Activated naive CD4-positive, alpha-beta T cell treated with anti-CD3 and anti-CD28 coated beads, Interleukin-2, amount 10 ng/mL, durations not matched to agents 5 hours and 36 hours (primary cell): ENCODE measurements at places on chromosomes 6 and 20. TPM values are rescaled to one million over a fixed set of nuclear protein-coding genes. Genes with fewer than 3 reads are reported as not detected.

TAGAP gene
- 65.5 TPM for total RNA-seq

NKAIN2 gene
- not detected for total RNA-seq

RNF5 gene
- total RNA-seq, result 38.0 TPM

MYCT1 gene
- total RNA-seq, result not detected

FOXQ1 gene
- not detected for total RNA-seq

EDN3 gene
- not detected for total RNA-seq

FAM217A gene
- not detected for total RNA-seq

HLA-DQB1 gene
- 45.0 TPM for total RNA-seq

LAMP5 gene
- total RNA-seq, result not detected

GHRH gene
- not detected for total RNA-seq

EFCAB8 gene
- total RNA-seq, result 0.18 TPM

CLPSL1 gene
- total RNA-seq, result not detected

MAS1 gene
- not detected for total RNA-seq

ARFGEF3 gene
- 0.29 TPM for total RNA-seq

HLA-DQB2 gene
- not detected for total RNA-seq

FABP7 gene
- not detected for total RNA-seq

GINS1 gene
- 18.9 TPM for total RNA-seq

CAGE1 gene
- not detected for total RNA-seq

ITPR3 gene
- 56.4 TPM for total RNA-seq

GSTA5 gene
- not detected for total RNA-seq

LPA gene
- total RNA-seq, result not detected

ZNF334 gene
- total RNA-seq, result 0.46 TPM

OPRM1 gene
- not detected for total RNA-seq

GTSF1L gene
- total RNA-seq, result 0.29 TPM

HLA-DRA gene
- total RNA-seq, result 58.1 TPM

OPN5 gene
- total RNA-seq, result not detected

HDGFL1 gene
- total RNA-seq, result not detected

DPPA5 gene
- total RNA-seq, result not detected

RNF217 gene
- total RNA-seq, result 1.3 TPM

SLA2 gene
- total RNA-seq, result 65.7 TPM

SLC25A27 gene
- total RNA-seq, result not detected

VGLL2 gene
- total RNA-seq, result not detected

CFAP61 gene
- total RNA-seq, result not detected

ZNF311 gene
- total RNA-seq, result 0.31 TPM

CDH26 gene
- 1.0 TPM for total RNA-seq

ARFGEF2 gene
- total RNA-seq, result 19.9 TPM

RNF8 gene
- 20.6 TPM for total RNA-seq

SMLR1 gene
- total RNA-seq, result not detected
